BJ (cell line): ENCODE measurements at places on chromosomes 16 and 17.

DNA sequence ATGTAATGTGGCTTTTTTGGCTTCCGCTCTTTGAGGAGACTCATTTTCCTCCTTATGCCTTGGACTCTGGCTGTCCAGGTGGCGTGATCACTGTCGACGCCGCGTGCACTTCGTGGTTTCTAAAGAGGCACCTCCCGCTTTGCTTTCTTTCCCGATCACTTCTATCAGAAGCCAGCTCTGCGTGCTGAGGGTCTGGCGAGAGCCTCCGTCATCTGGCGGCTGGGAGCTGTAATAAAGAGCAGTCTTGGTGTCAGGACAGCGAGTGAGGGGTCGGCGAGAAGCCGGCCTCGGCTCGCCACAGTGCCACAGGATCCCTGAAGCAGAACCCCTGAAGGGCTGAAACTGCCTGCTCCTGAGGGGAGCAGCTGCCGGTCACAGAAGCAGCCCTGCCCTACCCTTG, 7.4 kb downstream of the ZNF750 start:
- DNase-seq: no peak

DNA sequence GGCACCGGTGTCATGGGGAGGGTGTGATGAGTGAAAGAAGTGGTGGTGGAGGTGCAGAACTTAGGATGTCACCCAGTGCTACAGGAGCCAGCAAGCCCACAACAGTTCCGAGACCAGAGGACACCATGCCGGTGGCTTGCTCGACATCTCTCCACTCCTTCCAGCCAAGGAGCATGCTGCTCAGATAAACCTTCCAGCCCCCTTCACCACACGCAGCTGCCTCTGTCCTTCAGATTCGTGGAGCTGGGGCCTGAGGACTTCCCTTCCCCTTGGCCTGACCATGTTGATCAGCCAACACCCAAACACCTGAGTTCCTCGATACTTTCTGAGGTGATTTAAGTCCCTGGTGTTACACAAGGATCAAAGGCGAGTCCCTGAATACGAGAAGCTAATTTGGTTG, 188.8 kb upstream of the FOXF1 start:
- DNase-seq: no peak

- no peak for DNase-seq
Observed at GRCh38 chr16:50310308-50311133, 44.2 kb downstream of the ADCY7 start.

- DNase-seq: no peak
Observed at GRCh38 chr16:20853981-20854620, 46.1 kb downstream of the DCUN1D3 start.

DNA sequence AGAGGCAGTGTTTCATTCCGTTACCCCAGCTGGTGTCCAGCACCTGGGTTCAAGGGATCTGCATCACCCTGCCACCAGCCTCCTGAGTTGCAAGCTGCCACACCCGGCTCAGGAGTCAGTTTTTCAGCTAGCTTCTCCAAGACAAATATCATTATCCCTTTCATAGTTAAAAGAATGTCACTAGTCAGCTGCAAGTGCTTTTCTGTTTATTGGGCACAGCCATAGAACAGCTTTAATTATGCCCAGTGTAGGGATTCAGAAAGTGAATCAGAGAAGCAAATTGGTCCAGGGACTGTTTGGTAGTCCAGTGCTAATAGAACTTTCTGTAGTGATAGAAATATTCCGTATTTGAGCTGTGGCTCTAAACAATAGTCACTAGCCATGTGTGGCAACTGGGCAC, 2.9 kb upstream of the AOC3 start:
- no peak for DNase-seq
